ENCODE measurements at places on chromosomes 13 and 19. TPM values are rescaled to one million over a fixed set of nuclear protein-coding genes. Genes with fewer than 3 reads are reported as not detected.

DCLK1 gene
- total RNA-seq, result 3.2 TPM

SGCG gene
- total RNA-seq, result under 0.01 TPM

C1QTNF9 gene
- total RNA-seq, result not detected

AMER2 gene
- not detected for total RNA-seq
